ENCODE measurements at places on chromosomes 1 and 21. TPM values are rescaled to one million over a fixed set of nuclear protein-coding genes. Genes with fewer than 3 reads are reported as not detected.

Gene PGBD5
- total RNA-seq, result 14.7 TPM

Gene LIN28A
- total RNA-seq, result 16.7 TPM

Gene A3GALT2
- total RNA-seq, result not detected

Gene GPR52
- 0.55 TPM for total RNA-seq

Gene EFNA4
- total RNA-seq, result 11.8 TPM

Gene SERPINC1
- not detected for total RNA-seq

Gene GFI1
- 0.89 TPM for total RNA-seq

DNA sequence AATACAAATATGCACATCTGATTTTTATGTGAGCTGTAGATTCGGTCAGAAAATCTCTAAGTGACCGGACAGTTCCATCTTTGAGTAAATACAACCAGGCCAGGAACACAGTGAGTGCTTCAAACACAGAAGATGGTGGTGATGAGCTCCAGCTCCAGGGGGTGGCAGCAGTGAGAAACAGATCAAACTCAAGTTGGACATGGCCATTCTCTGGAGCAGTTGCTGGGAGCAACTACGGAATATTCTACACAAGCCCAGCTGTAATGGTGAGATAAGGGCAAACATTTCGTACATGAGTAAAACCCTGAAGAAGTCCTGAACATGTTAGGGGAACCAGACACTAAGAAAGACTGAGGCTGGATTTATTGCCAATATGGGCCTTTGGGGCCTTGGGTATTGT is 100.7 kb downstream of the BARHL2 start:
- no peaks in the 10 kb centered on the region for H3K27me3 ChIP-seq
- H3K27ac ChIP-seq, result no peak overlapping the region
- no peaks in the 10 kb centered on the region for H3K4me1 ChIP-seq
- no peak overlapping the region for H3K4me3 ChIP-seq

DNA sequence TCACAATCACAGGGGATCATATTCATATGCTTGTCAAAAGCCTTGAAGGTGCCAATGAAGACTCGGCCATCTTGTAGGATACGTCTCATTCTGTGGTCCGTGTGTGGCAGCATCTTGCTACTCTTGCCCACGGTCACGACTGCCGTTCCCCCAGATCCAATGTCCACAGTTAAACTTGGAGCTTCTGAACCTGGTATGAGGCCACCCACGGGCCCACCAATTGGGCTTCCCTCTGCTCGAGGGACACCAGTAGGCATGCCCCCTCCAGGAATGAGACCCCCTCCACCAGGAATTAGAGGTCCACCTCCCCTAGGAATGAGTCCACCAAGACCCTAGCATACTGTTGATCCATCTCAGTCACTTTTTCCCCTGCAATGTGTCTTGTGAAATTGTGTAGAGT is 39.6 kb downstream of the MORN1 start:
- no peaks in the 10 kb centered on the region for H3K36me3 ChIP-seq
- no peak overlapping the region for H3K4me3 ChIP-seq
- no peaks in the 10 kb centered on the region for H3K4me1 ChIP-seq
- no peak for DNase-seq
- no peaks in the 10 kb centered on the region for H3K27me3 ChIP-seq
- no peak overlapping the region for H3K27ac ChIP-seq

GRCh38 chr1:72649991-72650390 is 367.7 kb upstream of the NEGR1 start:
- H3K4me1 ChIP-seq, result no peaks in the 10 kb centered on the region
- peak; percentile 8 for DNase-seq
- no peaks in the 10 kb centered on the region for H3K36me3 ChIP-seq
- H3K27me3 ChIP-seq, result peaks cover 14% of the 10 kb centered on the region
- no peak overlapping the region for H3K4me3 ChIP-seq

GRCh38 chr21:17461582-17461981 is 51.3 kb upstream of the CXADR start:
- no peak overlapping the region for H3K4me3 ChIP-seq
- no peaks in the 10 kb centered on the region for H3K36me3 ChIP-seq
- peaks cover 21% of the 10 kb centered on the region for H3K4me1 ChIP-seq
- DNase-seq, result peak; percentile 22
- no peaks in the 10 kb centered on the region for H3K27me3 ChIP-seq

- no peak overlapping the region for H3K27ac ChIP-seq
- no peaks in the 10 kb centered on the region for H3K4me1 ChIP-seq
- no peak for DNase-seq
- no peaks in the 10 kb centered on the region for H3K36me3 ChIP-seq
- H3K4me3 ChIP-seq, result no peak overlapping the region
Observed at GRCh38 chr1:81308191-81308590, 492.5 kb upstream of the ADGRL2 start.

GRCh38 chr1:92929461-92929860 is 31.8 kb downstream of the DIPK1A start:
- no peaks in the 10 kb centered on the region for H3K36me3 ChIP-seq
- H3K4me3 ChIP-seq, result no peak overlapping the region
- H3K27ac ChIP-seq, result no peak overlapping the region
- H3K27me3 ChIP-seq, result no peaks in the 10 kb centered on the region
- no peak for DNase-seq
- H3K4me1 ChIP-seq, result peaks cover 3% of the 10 kb centered on the region

GRCh38 chr1:168613691-168614231 is 37.4 kb downstream of the XCL1 start:
- no peaks in the 10 kb centered on the region for H3K36me3 ChIP-seq
- no peaks in the 10 kb centered on the region for H3K27me3 ChIP-seq
- H3K4me3 ChIP-seq, result no peak overlapping the region

DNA sequence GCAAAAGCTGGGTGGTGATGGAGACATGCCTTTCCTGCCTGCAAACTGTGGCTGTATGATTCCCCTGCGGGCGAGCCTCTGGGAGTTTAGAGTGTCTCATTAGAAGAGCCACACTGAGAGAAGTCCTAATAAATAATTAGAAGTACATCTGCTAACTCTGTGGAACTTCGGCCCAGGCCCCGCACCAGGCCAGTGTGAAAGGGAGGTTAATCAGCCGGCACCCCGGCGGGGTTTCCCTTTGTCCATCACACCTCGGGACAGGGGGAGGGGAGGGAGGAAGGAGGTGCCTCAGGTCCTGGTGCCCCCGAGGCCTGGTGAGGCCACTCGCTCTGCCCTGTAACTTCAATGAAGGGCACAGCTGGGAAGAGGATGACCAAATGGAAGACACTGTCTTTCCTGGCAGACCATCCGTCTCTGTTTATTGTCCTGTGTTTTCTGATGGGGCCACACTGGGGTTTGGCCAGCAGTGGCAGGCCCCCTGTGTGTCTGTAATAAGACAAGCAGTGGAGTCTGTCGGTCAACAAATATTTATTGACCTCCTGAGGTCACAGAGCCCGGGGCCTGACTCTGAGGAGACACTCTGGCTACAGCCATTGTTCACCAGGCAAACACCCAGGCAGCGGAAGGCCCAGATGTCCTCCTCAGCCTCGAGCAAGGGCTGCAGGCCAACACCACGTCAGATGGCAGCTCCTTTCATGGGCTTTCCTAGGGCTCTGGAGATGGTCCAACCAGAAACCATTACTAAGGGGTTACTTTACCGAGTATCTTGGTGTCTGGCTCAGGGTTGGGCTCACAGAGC is 267.5 kb upstream of the RAB4A start:
- no peak for DNase-seq
- H3K27ac ChIP-seq, result no peak overlapping the region
- no peaks in the 10 kb centered on the region for H3K4me1 ChIP-seq
- H3K36me3 ChIP-seq, result no peaks in the 10 kb centered on the region

GRCh38 chr21:44485254-44485793 is 30.0 kb downstream of the LRRC3 start:
- no peaks in the 10 kb centered on the region for H3K27me3 ChIP-seq
- no peak overlapping the region for H3K27ac ChIP-seq
- no peaks in the 10 kb centered on the region for H3K4me1 ChIP-seq
- H3K4me3 ChIP-seq, result no peak overlapping the region

DNA sequence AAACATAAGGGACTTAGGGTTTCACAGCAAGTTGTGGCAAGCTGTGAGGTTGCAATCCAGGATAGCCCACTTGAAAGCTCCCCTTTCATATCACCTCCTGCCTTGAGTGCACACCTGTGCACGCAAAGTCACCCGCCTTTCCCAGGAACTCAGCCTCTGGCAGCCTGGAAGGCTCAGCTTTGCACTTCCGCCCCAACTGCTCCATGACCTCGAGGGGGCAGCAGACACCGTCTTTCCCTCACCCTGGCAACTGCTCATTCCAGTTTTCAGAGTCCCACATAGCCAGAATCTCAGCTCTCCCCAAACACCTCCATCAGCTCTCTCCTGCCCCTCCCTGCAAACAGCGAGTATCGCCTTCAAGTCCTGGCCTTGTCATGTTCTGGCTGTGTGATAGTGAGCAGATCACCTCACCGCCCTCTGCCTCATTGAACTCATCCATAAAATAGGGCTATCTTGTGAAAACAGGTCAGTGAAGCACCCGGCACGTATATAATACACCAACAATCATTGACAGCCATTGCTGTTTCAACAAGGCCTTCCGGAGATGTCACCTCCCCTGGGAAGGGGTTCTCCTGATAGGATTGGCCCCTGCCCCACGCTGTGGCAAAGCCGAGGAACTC is 32.2 kb upstream of the EPB41 start:
- no peaks in the 10 kb centered on the region for H3K36me3 ChIP-seq
- peak; percentile 59 for DNase-seq
- no peak overlapping the region for H3K4me3 ChIP-seq
- peaks cover 13% of the 10 kb centered on the region for H3K4me1 ChIP-seq
- H3K27ac ChIP-seq, result no peak overlapping the region

DNA sequence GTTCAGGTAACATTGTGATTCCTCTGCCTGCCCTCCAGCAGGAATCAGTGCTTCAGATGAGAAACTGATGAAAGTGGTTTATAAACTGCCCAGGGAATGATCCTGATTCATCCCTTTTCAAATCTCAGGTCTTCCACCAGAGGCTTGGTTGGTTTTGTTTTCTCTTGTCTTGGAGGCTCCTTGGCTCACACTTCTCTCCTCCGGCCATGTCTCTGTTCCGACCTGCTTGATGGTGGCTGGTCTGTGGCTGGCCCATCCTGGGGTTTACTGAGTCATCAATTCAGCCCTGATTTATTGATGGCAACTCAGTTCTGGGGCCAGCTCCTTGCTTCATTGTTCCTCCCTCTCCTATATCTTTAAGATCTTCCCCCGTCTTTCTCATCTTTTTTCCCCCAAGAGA is 56.6 kb upstream of the SLC2A1 start:
- H3K36me3 ChIP-seq, result no peaks in the 10 kb centered on the region
- no peak for DNase-seq
- H3K4me1 ChIP-seq, result no peaks in the 10 kb centered on the region
- no peaks in the 10 kb centered on the region for H3K27me3 ChIP-seq
- no peak overlapping the region for H3K4me3 ChIP-seq
- no peak overlapping the region for H3K27ac ChIP-seq

DNA sequence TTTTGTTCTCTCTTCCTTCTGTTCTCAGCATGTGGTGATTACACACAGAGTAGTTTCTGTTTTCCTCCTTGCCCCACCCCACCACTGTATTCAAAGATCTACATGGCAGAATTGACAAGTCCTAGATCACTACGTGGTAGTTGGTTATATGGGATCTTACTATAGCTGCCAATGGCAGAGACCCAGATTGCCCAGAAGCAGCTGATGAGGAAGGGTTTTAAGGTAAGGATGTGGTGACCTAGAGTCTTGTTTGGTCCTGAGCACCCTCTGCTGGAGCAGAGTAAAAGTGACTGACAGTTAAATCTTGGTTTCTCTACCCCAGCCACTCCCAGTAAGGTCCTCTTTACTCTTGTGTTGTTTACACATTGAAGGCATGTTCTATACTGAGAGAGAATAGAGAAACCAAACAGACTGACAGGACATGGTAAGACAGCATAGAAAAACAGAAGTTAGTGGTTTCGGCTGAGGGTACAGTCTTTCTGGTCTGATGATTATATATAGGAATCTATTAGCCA is 22.8 kb upstream of the STRIP1 start:
- H3K4me3 ChIP-seq, result no peak overlapping the region
- peaks cover 63% of the 10 kb centered on the region for H3K36me3 ChIP-seq
- no peaks in the 10 kb centered on the region for H3K27me3 ChIP-seq
- DNase-seq, result no peak
- peaks cover under 1% of the 10 kb centered on the region for H3K4me1 ChIP-seq

GRCh38 chr21:37631319-37632117 is 264.9 kb downstream of the DYRK1A start:
- DNase-seq, result no peak
- no peak overlapping the region for H3K27ac ChIP-seq
- H3K4me1 ChIP-seq, result peaks cover 7% of the 10 kb centered on the region

DNA sequence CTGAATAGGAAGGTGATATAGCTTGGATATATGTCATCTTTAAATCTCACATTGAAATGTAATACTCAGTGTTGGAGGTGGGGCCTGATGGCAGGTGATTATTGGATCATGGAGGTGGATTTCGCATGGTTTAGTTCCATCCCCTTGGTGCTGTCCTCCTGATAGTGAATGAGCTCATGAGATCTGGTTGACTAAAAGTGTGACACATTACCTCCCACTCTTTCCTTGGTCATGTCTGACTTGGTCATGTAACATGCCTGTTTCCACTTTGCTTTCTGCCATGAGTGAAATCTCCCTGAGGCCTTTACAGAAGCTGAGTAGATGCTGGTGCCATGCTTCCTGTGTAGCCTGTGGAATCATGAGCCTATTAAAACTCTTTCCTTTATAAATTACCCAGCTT is 664.5 kb upstream of the NR5A2 start:
- H3K4me1 ChIP-seq, result no peaks in the 10 kb centered on the region
- H3K36me3 ChIP-seq, result no peaks in the 10 kb centered on the region
- H3K4me3 ChIP-seq, result no peak overlapping the region
- no peak overlapping the region for H3K27ac ChIP-seq
- DNase-seq, result no peak
- H3K27me3 ChIP-seq, result no peaks in the 10 kb centered on the region

- H3K36me3 ChIP-seq, result no peaks in the 10 kb centered on the region
- H3K4me1 ChIP-seq, result no peaks in the 10 kb centered on the region
- no peak for DNase-seq
- no peak overlapping the region for H3K27ac ChIP-seq
- H3K4me3 ChIP-seq, result no peak overlapping the region
- H3K27me3 ChIP-seq, result peaks cover 2% of the 10 kb centered on the region
Observed at GRCh38 chr1:210412240-210412639, 83.5 kb downstream of the HHAT start.

GRCh38 chr1:228940926-228941325 is 205.6 kb downstream of the RHOU start:
- H3K4me3 ChIP-seq, result no peak overlapping the region
- H3K27me3 ChIP-seq, result peaks cover 7% of the 10 kb centered on the region
- peaks cover 4% of the 10 kb centered on the region for H3K4me1 ChIP-seq
- DNase-seq, result no peak

GRCh38 chr1:101004061-101004460 is 21.5 kb downstream of the DPH5 start:
- no peaks in the 10 kb centered on the region for H3K4me1 ChIP-seq
- DNase-seq, result no peak
- no peak overlapping the region for H3K4me3 ChIP-seq
- H3K27ac ChIP-seq, result no peak overlapping the region

GRCh38 chr1:245742896-245743295 is 588.1 kb downstream of the KIF26B start:
- H3K4me3 ChIP-seq, result no peak overlapping the region
- peak; percentile 85 for DNase-seq
- no peaks in the 10 kb centered on the region for H3K36me3 ChIP-seq
- H3K27me3 ChIP-seq, result peaks cover 2% of the 10 kb centered on the region
- no peak overlapping the region for H3K27ac ChIP-seq
- peaks cover 5% of the 10 kb centered on the region for H3K4me1 ChIP-seq

GRCh38 chr1:230145505-230145899 is 78.5 kb downstream of the GALNT2 start:
- H3K27me3 ChIP-seq, result no peaks in the 10 kb centered on the region
- no peak overlapping the region for H3K27ac ChIP-seq
- DNase-seq, result no peak
- H3K36me3 ChIP-seq, result no peaks in the 10 kb centered on the region
- peaks cover 22% of the 10 kb centered on the region for H3K4me1 ChIP-seq
